Osteocyte (in vitro differentiated cells): ENCODE measurements at places on chromosomes 1 and 21. TPM values are rescaled to one million over a fixed set of nuclear protein-coding genes. Genes with fewer than 3 reads are reported as not detected.
A peak's percentile ranks its signal among the peaks of the same experiment; 100 is the strongest.

DNA sequence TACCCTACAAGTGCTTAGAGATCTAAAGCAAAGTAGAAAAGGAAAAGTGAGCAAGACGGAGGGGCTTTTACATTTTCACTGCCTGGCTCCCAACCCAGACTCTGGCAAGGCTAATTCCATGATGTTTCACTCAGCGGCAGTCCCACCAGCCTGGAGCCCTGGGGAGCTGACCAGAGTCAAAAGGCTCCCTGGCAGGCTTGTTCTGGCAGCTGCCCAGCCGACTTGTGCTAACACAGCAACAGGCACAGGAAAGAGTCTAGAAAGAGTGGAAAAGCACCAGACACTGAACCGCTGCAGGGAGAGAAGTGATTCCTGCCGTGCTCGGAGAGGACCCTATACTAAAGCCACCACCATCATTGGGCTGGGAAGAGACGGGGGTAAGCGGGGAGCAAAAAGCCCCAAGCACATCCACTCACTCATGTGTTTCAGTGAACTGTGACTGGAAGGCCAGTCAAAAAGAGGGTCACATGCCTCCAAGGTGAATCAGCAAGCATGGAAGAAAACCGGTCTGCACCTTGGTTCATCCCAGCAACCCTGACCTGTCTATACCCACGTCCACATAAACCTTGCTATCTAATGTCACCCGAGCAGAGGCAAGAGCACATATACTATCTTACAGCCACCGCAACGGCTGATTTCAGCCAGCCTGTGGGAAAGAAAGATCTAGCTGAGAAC, 8.0 kb downstream of the SMIM12 start:
- DNase-seq, result no peak

DNA sequence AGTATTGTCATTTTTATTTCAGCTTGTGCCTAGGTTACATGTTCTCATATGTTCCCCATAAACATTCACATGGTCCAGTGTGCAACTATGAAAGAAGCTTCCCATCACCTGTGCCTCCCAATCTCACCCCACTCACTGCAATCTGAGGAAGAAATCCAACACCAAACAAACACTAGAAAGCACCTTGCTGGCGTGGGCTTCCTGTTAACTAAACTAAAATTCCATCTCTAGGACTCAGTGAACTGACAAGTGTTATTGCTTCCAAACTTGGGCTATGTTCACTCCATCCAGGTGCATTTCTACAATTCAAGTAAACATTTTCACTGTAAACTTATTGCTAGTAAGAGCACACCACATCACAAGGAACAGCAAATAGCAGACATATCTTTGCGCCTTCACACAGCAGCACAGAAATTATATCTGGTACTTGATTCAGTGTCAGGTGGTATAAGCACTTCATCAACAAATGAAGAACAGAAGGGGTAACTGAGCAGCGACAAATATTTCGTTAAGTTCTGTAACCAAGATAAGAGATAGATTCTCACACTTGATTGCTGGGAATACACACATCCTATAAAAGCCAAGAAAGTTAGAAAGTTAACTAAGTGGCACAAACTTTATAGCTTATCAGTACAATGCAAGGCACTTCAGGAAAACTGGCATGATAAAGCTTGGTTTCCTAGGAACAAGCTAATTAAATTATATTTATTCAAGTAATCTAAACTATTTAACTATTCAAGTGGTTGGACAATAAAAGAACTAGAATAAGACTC, 8.9 kb upstream of the KCNJ15 start:
- DNase-seq, result no peak

DNA sequence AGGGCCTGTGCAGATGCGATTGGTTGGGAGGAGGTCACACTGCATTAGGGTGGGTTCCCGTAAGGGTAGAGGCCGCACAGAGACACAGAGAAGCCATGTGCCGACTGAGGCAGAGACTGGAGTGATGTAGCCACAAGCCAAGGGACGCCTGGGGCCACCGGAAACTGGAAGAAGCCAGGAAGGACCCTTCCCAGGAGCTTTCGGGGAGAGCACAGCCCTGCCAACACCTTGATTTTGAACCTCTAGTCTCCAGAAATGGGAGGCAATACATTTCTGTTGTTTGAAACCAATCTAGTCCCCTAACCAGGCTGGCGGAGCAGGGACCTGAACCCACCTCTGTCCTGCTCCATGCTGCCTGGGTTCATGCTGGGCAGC, 10.8 kb downstream of the UBASH3A start:
- no peak for DNase-seq

GRCh38 chr1:49197081-49197480, 420.4 kb upstream of the BEND5 start:
- no peak for DNase-seq

DNA sequence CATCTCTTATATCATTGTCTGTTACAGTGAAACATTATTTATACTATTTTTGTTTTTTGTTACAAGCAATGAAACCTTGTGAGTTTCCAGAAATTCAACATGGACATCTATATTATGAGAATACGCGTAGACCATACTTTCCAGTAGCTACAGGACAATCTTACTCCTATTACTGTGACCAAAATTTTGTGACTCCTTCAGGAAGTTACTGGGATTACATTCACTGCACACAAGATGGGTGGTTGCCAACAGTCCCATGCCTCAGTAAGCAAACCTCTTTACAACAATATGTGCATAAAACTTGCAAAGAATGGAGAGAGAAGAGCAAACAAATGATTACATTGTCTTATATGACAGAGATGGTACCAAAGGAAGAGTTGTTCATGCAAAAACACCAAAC, 22.4 kb downstream of the CFHR4 start:
- DNase-seq, result no peak

GRCh38 chr1:171718216-171718615, 23.6 kb downstream of the VAMP4 start:
- no peak for DNase-seq

GRCh38 chr1:247287460-247287859, 31.6 kb downstream of the VN1R5 start:
- peak; percentile 66 for DNase-seq

GRCh38 chr21:25925936-25926335, 191.2 kb downstream of the GABPA start:
- DNase-seq, result no peak

DNA sequence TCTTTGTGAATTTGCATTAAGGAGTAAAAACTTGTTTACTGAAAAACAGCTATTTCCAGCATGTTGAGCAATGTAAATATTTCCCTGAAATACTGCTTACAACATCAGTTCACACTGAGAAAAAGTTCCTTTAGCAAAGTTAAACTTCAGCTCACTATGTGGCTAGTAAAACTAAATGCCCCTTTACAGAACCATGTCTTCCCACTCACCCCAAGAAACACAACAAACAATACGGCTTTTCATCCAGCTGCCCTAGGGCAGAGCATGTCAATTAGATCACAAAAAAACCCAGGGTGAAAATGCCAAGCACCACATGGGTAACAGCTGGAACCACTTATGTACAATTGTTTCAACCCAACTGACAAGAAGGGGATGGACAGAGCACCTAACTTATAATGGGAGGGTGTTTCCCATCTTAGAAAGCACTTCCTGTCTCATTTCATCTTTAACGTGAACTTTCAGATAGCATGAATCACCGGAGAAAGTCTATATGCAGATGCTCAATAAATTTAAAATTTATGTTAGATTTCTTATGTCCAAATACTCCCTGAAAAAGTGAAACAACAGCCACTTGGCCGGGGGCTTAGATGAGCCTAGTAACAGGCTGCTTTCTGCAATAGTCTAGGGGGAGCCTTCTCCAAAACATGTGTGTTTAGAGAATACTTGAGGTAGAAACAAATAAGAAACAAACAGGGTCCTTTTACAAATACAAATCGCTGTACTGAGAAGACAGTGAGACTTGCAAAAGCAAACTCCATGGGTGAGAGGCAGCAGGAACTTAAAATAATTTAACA, 6.6 kb downstream of the NID1 start:
- DNase-seq, result no peak

DNA sequence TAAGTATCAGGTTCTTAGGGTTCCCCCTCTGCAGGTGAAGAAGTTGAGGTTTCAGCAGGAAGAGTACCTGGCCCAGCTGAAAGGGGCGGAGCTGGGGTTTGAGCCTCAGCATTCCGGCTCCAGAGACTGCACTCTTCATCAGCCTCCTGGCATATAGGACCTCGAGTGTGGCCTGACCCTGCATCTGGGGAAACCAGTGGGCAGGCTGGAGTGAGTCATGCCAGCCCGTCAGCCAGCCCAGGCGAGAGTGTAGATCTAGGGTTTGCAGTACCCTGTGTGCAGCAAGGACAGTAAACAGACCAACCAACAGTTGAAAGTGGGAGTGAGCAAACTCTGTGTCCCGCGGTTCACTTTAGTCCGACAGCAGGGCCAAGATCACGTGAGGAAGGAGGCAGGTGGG, 14.1 kb downstream of the MFSD2A start:
- no peak for DNase-seq

DNA sequence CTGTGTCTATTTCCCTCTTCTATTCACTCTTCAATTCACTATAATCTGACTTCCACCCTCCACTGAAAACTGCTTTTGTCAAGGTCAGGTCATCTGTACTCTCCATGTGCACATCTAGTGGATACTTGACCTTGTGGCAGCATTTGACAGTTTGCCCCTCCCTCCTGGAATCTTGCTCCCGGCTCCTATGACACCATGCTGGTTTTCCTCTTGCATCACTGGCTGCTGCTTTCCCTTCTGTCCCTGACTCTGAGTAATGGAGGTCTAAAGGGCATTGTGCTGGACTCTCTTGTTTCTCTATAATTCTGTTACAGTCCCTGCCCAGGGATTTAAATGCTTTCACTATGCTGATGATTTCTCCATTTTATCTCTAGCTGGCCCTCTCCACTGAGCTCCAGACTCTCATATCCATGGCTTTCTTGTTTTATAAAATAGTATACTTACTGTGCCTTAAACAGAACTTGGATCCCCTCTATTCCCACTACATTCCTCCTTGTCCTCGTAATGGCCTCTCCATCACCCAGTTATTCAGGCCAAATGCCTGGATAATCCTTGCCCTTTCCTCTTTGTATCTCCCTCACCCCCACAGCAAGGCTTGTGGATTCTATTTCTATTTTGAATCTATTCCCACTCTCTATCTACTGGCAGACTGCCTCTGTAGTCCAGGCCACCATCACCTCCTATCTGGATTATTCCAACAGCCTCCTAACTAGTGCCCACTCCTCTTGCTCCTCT, 36.8 kb upstream of the PODN start:
- DNase-seq, result no peak

GRCh38 chr21:39384674-39385298, 35.9 kb upstream of the HMGN1 start:
- DNase-seq, result no peak

DNA sequence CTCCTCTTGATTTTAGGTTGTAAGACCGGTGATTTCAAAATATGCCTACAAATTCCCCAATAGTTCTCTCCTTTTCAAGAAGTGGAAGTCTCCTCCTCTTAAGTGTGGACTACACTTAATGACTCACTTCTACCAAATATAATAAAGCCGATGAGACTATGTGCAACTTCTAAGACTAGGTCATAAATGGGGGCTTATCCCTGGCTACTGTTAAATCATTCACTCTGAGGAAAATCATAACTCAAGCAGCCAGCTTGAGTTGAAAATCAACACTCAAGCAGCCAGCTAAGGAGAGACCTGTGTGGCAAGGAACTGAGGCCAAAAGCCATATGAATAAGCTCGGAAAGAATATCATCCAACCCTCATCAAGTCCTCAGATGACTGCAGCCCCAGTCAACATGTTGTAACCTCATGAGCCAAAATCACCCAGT, 49.6 kb upstream of the PSMG1 start:
- no peak for DNase-seq

- DNase-seq, result peak; percentile 25
These were observed 402.9 kb downstream of the PTPRU start for GRCh38 chr1:29639156-29639736.

GRCh38 chr1:33010932-33011731, 25.6 kb downstream of the AK2 start:
- DNase-seq, result no peak

DNA sequence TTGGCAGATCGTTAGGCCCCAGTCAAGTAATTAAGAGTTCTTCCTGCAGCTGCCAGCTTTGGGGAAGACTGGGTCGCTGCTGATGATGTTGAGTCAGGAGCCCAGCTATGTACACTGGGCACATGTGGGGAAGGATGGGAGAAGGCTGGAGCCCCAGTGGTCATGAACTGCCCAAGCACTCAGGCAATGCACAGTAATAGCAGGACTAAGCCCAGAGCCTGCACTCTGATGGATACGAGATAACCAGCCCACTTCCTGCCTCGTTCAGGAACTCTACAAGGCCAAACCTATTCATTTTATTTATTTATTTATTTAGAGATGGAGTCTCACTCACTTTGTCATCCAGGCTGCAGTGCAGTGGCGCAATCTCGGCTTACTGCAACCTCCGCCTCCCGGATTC, 81.1 kb upstream of the BTG3 start:
- no peak for DNase-seq

- DNase-seq, result no peak
These were observed 38.2 kb downstream of the CAMK2N1 start for GRCh38 chr1:20447794-20448193.

DNA sequence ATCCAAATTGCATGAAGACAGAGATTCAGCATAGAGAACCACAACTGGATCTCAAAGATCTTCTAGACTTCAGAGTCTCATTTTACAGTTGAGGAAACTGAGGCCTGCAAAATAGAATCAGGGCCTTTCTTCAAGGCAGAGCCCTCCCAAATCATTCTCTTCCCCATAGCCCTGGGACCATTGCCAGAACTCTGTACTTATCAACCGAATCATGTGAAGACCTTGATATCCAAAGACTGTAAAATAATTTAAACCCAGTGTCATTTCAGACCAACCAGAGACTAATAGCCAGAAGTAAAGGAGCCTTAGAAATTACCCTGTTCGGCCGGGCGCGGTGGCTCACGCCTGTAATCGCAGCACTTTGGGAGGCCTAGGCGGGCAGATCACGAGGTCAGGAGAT, 90.1 kb downstream of the DTL start:
- DNase-seq, result no peak

- no peak for DNase-seq
These were observed 617.5 kb downstream of the KIF26B start for GRCh38 chr1:245772325-245772724.

DNA sequence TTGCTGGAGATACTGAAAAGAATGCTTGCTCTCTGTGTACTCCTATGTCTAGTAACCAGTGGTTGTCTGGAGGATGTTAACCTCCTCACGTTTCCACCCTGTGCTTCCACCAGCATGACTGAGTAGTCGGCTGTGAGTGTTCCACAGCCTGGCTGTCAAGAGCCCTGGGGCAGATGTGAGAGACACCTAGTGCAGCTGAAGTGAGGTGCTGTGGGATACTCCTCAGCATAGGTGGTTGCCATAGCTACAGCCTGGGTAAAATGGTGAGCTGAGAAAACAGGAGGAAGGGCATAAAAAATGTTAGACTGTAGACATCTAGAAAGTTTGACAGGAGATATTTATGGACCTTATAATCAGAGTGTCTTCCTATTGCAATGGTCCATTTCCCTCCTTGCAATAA, 15.8 kb downstream of the IVL start:
- DNase-seq, result no peak

- no peak for DNase-seq
These were observed 825 bp downstream of the TMEM39B start for GRCh38 chr1:32073299-32074229.

Gene CAPN8
- total RNA-seq, result not detected in 2 replicates

Gene PRR9
- not detected in 2 replicates for total RNA-seq

Gene COL6A1
- total RNA-seq, result 1,503 and 1,582 TPM in 2 replicates

Gene IL12RB2
- not detected in 2 replicates for total RNA-seq

Gene TAS1R1
- not detected in 2 replicates for total RNA-seq

Gene CATSPERE
- 1.2 and 1.3 TPM in 2 replicates for total RNA-seq

Gene KMO
- total RNA-seq, result not detected in 2 replicates

Gene CRP
- total RNA-seq, result not detected in 2 replicates
